ENCODE measurements at places on chromosomes 2 and 18. TPM values are rescaled to one million over a fixed set of nuclear protein-coding genes. Genes with fewer than 3 reads are reported as not detected.

Gene RUFY4
- total RNA-seq, result 0.10 TPM

DNA sequence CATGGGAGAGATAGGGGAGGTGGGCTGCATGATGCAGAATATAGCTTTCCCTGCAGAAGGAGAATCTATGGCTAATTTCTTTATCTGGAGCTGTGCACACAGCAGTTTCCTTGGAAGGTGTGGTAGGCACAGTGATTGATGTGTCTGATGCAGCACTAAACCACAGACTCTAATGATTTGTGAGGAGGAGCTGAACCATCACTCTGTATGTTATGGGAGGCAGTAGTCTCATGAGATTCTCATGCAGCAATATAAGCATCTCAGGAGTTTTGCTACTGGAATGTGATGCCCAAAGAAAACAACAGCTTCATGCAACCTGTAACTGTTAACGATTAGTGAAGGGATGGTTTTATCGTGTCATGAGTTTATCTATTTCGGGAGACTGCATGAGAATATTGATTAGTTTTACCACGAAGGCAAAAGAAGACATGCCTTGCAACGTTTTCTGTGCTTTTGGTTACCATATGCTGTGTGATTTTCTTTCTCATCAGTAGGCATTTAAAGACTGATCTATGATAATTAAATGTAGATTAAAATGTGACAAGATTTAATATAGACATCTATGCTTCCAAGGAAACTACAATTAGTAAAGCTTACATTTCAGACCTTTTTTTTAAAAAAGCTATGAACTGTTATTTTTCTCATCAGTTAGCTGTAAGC, 286.8 kb downstream of the ARL6IP6 start:
- no peak for DNase-seq

- DNase-seq, result peak; percentile 64
Measured at GRCh38 chr2:152189622-152190495, 14.3 kb upstream of the STAM2 start.

DNA sequence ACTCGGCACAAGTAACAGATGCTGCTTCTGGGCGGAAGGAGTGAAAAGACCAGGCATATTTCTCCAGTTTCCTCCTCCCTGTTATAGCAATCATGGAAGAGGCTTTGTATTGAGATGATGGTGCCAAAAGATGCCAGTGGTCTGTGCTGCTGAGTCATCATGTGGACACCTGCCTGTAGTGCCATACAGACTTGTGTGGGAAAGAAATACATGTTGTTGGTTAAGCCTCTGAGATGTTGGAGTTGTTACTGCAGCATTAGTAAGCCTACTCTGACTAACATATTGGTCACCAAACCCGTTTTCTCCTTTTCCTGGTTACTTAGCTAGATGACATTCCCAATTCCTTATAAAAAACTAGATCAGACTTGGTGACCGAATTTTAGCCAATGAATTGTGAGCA, 356.9 kb downstream of the ZNF521 start:
- no peak for DNase-seq

DNA sequence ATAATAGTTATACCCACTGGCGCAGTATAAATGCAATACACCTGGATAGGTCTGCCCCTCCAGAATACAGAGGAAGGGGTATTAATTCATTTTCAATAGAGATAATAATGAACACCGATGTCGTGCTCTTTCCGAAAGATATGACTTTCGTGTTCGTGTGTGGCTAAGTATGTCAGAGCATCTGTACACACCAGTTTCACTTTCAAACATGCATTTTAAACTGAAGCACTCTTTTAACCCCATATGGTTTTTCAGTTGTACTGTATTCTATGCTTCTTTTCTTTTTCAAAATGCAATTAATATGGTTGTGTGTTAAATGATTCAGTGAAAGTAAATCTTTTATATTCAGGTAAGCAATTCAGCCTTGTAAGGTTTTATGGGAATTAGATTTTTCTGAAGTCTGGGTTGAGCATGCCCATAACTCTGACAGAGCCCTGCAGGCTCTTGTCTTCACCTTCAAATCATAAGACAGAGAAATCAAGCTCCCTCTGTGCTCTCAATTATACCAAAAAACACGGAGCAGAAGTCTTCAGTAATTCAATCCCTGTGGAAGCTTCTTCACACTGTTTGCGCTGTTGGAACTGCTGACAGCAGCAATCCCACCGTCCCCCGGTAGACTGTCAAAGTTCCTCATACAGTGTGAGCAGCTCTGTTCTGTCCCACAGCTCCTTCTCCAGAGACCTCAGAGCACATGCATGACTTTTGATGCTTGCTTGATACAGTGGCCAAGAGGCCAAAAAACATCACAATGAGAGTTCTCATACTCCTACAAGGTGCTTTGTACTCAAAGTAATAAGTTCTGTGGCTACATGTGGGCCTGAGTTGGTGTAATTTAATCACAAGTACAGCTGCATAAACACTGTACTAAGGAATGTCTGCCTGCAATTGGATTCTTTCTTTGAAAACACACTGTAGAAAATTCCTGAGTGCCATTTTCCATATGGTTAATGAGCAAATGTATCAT, 186.8 kb downstream of the ZNF521 start:
- DNase-seq, result peak; percentile 4

Gene RND3
- total RNA-seq, result 135 TPM

DNA sequence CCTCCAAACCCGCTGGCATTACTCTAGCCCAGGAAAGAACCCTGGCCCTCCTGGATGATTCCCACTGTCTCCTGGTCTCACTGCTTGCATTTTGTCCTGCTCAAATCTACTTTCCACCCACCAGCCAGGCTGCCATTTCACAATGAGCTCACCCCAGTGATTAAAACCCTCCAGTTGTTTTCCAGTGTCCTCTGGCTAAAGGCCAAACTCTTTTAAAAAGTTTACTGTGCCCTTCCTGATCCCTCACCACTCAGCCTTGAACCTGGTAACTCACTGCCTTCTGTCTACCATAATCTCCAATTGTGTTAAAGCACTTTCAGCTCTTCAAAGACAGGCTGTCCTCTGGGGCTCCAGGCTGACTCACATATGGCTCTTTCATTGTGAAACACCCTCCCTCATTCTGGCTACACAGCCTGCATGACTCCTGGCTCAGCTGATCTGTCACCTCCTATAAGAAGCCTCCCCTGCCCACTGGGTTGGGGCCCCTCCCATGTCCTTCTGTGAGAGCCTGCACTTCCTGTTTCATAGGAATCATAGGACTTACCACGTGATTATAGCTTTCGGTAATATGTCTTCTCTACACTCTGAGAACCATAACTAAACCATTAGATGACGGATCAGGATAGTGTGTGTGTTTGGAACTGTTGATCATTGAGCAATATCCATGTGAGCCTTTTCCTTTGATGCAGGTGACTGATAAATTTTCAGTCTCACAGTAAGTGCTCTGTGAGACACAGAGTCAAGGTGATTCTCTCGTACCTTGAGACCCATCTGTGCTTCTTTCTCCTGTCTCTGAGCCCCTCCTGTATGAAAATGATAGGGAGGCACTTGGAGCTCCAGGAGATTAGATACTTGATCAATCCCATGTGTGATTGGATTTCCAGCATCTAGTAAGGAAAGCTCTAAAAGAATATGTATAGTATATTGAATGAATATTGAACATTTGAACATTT, 590.8 kb upstream of the ID2 start:
- peak; percentile 90 for DNase-seq

Gene CXCR1
- not detected for total RNA-seq

DNA sequence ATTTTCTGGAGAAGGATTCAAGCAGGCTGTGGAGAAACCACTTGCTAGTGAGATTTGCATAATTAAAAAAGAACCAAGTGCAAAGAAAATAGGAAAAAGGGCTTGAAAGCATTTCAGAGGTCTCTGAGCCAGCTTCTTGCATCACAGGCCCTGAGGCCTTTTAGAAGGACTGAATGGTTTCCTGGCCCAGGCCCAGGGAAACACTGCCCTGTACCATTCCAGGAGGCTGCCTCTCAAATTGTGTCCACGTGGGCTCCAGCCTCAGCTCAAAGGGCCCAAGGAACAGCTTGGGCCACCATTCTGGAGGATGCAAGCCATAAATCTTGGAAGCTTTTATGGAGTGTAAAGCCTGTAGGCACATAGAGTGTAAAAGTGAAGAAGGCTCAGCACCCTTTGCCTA, 523.3 kb upstream of the VRK2 start:
- no peak for DNase-seq

DNA sequence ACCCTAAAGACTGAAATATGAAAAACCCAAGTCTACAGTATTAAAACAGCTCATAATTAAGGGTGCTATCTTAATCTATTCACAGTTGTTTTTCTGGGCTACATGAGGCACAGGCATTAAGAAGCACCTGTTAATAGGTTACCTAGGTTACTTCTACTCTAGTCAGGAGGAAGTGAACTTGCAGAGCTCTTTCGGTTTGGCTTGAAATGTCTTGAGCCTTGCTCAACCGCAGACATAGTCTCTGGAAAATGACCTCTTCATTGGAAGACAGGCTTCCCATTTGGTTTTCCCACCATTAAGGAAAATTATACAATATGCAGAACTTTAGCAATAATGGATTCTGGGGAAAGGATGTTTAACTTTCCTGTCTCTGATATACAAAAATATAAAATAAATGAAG, 142.3 kb upstream of the KCNJ3 start:
- DNase-seq, result no peak

GRCh38 chr2:181371195-181371594, 86.0 kb upstream of the ITGA4 start:
- no peak for DNase-seq

- no peak for DNase-seq
Measured at GRCh38 chr2:107376909-107377308, 449.8 kb upstream of the RGPD4 start.

DNA sequence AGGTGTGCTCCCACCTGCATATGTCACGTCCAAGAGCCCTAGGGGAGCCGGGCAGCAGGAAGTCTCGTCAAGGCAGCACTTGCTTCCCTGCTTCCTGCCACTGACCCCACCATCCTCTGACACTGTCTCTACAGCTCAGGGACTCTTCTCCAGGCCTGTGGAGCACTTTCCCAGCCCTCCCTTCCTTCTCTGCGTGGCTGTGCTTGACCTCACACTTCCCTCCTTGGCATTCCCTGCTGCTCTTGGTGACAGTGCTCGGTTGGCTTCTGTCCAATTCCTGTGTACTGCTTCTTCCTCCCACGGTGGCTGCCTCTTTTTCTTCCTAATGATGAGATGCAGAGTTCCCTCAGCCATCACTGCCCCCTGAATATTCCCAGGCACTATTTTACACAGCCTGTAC, 2.8 kb downstream of the CIDEA start:
- no peak for DNase-seq

- no peak for DNase-seq
Measured at GRCh38 chr18:74128159-74128558, 19.5 kb downstream of the FBXO15 start.

DNA sequence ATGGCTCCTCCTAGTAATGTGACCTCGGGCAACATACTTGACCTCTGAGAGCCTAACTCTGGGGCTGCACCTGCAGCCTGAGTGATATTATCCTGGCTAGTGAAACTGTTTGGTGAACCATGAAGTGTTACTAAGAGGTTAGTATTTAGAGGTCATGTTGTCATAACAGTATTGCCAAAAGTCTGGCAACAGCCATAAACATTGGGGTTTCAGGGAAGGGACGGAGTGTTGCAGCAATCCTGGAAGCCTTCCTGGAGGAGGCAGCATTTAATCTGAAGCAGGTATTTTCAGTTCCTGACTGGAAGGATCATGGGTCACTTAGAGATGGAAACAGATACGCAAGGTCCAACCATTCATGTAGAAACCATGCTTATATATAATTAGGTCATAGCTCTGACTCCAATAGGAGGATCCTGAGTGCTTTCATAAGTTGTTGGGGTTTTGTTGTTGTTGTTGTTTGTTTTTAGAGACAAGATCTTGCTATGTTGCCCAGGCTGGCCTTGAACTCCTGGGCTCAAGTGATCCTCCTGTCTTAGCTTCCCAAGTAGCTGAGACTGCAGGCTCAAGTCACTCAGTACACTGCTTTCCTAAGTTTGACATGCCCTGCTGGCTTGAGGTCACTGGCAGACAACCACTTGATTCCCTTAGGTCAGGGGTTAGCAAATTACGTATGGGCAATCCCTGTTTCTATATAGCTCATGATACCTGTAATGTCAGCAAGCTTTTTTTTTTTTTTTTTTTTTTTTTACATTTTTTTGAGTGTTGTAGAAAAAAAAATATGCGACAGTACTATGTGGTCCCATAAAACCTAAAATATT, 21.5 kb downstream of the GPR39 start:
- no peak for DNase-seq

GRCh38 chr2:156818944-156819343, 382.8 kb downstream of the GPD2 start:
- no peak for DNase-seq

- no peak for DNase-seq
Measured at GRCh38 chr18:57961876-57962505, 82.0 kb upstream of the NEDD4L start.

Gene PAX8
- 0.20 TPM for total RNA-seq

GRCh38 chr2:19484736-19485135, 126.3 kb upstream of the OSR1 start:
- DNase-seq, result no peak

Gene CCDC141
- 5.0 TPM for total RNA-seq

Gene TEKT4
- not detected for total RNA-seq

Gene ARMC9
- total RNA-seq, result 22.5 TPM

Gene SAG
- 0.47 TPM for total RNA-seq

All from hepatocyte (in vitro differentiated cells).